ENCODE measurements at places on chromosomes 6 and 20. TPM values are rescaled to one million over a fixed set of nuclear protein-coding genes. Genes with fewer than 3 reads are reported as not detected.

GRCh38 chr6:127484212-127484863 is 25.1 kb upstream of the KIAA0408 start:
- peak overlapping the region; percentile 84 for H3K4me3 ChIP-seq
- peak overlapping the region; percentile 65 for H3K27ac ChIP-seq
- no peaks in the 10 kb centered on the region for H3K36me3 ChIP-seq
- H3K4me1 ChIP-seq, result peaks cover 48% of the 10 kb centered on the region
- peak; percentile 56 for DNase-seq
- H3K27me3 ChIP-seq, result no peaks in the 10 kb centered on the region

The SYCP2L gene
- not detected for total RNA-seq

The PRDM13 gene
- not detected for total RNA-seq

The GSTA2 gene
- not detected for total RNA-seq

The C6orf132 gene
- 5.3 TPM for total RNA-seq

Measured in HFFc6 (cell line).